Left cardiac atrium (tissue), 4 donors: ENCODE measurements at places on chromosomes 2 and 18.

GRCh38 chr2:10449838-10450691 is 1.9 kb upstream of the ODC1 start:
- DNase-seq, result no peak

GRCh38 chr18:13287372-13287771 is 68.8 kb downstream of the LDLRAD4 start:
- no peak for DNase-seq

- DNase-seq, result no peak
These were observed 345.8 kb upstream of the TFPI start for GRCh38 chr2:187900021-187900420.

- DNase-seq, result no peak
These were observed 88.7 kb upstream of the TEX51 start for GRCh38 chr2:126810001-126810400.
